Activated T-helper 1 cell treated with anti-CD3 and anti-CD28 coated beads, Interleukin-12 subunit alpha, Interleukin-12 subunit beta, Interleukin-2, Interleukin-4 antibody, amounts not matched to agents 30 ng/mL and 10 ng/mL and 1 ng/mL, durations not matched to agents 14 hours and 24 hours and 36 hours (primary cell): ENCODE measurements at places on chromosomes 12 and 14. TPM values are rescaled to one million over a fixed set of nuclear protein-coding genes. Genes with fewer than 3 reads are reported as not detected.

GRCh38 chr12:46400406-46400805 is 27.8 kb upstream of the SLC38A2 start:
- DNase-seq, result no peak

GRCh38 chr12:105351523-105351922 is 21.0 kb downstream of the C12orf75 start:
- DNase-seq, result no peak

DNA sequence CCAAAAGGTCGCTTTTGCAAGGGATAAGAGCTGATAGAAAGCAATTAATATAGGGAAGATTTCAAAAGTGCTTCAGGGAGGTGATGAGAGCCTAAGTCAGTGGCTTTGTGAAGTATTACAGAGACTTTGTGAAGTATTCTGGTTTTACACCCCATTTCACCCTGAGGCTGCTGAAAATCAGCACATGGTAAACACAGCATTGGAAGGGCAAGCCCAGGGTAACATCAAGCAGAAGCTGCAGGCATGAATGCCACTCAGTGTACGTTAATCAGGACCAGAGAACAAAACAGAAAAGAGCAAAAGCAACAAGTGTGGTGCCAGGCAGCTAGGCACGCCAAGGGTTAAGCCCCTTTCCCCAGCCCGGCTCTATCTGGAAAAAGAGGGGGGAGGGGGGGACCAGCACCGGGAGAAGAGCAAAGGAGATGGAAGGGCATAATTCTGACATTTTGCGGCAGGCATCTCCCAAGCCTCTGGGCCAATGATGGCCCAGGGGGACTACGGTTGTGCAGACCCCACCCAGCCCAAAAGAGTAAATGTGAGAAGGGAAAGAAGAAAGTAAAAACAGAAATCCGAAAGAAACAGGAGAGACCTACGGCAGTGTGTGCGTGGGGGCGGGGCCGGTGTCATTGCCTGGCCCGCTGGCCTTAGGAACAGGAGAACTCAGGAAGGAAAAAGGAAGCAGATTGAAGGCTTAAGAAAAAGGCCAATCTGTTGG is 58.9 kb downstream of the DHRS2 start:
- no peak for DNase-seq

GRCh38 chr14:105328678-105329390 is 14.3 kb downstream of the PACS2 start:
- DNase-seq, result no peak

GRCh38 chr14:22303589-22304195 is 285.3 kb downstream of the DAD1 start:
- no peak for DNase-seq

DNA sequence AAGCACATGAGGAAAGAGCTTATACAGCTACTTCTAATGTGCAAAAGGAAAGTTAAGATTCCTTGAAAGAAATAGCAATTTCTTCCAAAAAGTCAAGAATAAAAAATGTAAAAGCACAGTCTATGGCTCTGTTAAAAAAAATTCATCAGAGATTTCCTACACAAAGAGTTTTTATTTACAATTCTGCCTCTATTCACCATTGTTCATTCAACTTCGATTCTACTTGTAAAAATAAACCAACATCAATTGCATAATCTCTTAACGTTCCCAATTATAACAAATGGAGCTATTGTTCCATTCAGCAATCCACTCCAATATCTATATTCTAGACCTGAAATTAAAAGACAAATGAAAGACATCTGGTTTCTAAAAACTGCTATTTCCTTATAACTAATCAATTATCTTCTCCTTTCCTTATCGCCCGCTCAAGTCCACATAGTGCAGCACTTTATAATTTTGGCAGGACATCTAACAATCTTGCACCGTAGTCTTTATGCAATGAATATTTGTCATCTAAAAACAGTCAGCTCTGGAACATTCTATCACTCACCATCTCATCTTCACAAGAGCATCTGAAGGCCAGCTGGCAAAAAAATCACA is 6.2 kb downstream of the EIF2S3B start:
- DNase-seq, result no peak

DNA sequence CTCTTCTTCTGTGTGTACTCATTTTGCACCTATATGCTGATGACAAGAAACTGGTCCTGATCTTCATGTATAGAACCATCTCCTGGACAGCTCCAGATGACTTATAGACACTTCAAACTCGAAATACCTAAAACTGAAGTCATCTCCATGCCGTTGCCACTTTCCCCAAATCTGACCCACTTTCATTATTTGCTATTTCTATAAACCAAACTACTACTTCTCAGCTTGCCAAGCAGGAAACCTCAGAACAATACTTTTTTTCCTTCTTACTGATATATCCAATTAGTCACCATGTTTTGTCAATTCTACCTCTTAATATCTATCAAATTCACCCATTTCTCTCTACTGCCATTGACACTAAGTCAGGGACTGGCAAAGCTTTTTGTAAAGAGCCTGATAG is 14.8 kb downstream of the SGPP1 start:
- DNase-seq, result no peak

- DNase-seq, result no peak
Measured at GRCh38 chr14:81275305-81276072, 54.7 kb upstream of the GTF2A1 start.

- no peak for DNase-seq
Measured at GRCh38 chr12:39467432-39467870, 24.5 kb upstream of the KIF21A start.

DNA sequence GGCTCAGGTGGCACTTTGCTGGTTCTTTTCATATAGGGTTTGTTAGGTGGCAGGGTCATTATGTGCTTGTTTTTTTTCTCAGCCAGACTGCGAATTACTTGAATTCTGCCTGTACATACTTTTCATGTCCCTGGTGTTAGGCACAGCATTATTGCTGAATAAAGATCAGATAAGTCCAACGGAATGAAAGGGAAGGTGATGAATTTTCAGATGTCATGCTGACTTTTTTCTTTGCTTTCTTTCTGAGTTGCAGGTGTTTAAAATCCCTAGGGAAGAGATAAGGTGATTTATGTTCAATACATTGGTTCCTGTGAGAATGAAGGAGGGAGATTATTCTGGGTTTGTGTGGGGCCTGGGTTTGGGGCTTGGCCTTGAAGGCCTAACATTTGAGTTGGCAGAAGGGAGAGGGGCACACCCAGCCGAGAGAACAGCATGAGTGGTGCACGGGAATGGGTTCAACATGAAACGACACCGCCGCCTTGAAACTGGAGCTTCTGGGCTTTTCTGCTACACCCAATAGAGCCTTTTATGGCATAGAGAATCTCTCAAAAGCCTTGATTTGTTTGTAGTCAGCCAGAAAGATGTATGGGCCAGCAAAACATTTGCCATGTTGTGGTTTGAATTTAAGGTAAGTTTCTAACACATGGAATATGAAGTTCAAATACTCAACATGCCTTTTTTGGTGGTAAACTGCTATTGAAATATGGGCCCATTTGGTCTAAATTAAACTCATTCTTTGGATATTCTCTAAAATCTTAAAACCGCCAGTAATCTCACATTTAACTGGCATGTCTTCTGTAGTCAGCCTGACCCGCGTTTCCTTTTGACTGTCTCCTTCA is 477.0 kb downstream of the PCNX1 start:
- DNase-seq, result no peak

GRCh38 chr14:63901434-63902085 is 48.8 kb downstream of the SYNE2 start:
- no peak for DNase-seq

- DNase-seq, result no peak
Measured at GRCh38 chr14:85583380-85583779, 53.4 kb downstream of the FLRT2 start.

DNA sequence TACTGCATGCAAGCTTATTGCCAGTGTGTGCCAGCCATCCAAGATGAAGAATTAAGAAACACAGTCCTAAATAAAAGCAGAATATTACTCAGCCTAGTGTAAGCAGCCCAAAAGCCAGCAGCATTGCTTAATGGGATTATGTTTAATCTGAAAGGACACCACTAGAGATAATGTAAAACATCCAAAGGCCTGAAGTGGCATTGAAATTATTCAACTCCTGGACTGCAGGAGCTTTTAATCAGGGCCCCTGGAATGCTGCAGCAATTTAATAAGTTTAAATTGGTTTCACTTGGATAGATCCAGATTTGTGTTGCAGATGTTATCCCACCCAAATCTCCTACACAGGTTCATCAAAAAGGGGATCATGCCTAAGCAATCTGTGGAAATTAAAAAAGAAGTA is 193.0 kb downstream of the C12orf50 start:
- DNase-seq, result no peak

DNA sequence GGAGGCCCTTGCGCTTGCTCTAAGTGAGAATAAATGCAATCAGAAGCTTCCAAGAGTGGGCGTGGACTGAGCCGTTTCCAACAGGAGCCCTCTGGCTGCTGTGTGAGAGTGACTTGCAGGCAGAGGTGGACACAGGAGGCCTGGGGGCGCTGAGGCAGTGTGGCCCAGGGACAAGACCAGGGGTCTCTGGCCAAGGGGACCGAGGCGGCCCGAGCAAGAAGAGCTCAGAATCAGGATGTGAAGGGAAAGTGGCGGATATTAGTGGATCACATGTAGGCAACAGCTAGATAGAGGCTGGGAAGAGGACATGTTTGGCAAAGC is 8.6 kb downstream of the RIMBP2 start:
- no peak for DNase-seq

The KRT77 gene
- total RNA-seq, result not detected in 2 replicates

The FOXA1 gene
- total RNA-seq, result 0.31 TPM in 1 of 2 replicates, not detected in the other
